ENCODE measurements at places on chromosomes 5 and 9. TPM values are rescaled to one million over a fixed set of nuclear protein-coding genes. Genes with fewer than 3 reads are reported as not detected.

ERCC8 gene
- 7.3 TPM for total RNA-seq

FCN2 gene
- total RNA-seq: not detected

GRCh38 chr5:7169240-7169878, 226.6 kb upstream of the ADCY2 start:
- DNase-seq: no peak

DNA sequence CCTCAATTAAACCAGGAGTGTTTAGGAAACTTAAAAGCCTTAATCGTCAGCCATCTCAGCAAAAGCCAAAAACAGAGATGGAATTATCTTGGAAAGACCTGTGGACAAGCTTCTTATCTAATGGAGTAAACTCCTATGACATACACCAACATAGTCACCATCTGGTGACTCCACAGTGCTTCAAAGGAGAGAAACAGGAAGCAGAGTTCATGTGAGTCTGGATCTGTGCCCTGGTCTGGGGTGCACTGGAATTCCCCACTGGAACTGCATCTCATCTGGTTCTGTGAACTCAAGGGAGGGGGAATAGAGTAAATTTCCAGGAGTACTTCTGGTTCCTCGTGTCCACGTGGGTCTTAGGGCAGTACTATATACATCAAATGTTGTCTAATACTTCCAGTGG, 36.3 kb upstream of the KCNN2 start:
- DNase-seq: no peak

- no peak for DNase-seq
Measured at GRCh38 chr5:149829954-149830353, 99.8 kb downstream of the PPARGC1B start.
